Activated T-cell treated with anti-CD3 and anti-CD28 coated beads, Interleukin-2, amount 50 U/mL, for 72 hours (primary cell): ENCODE measurements at places on chromosomes 12 and 14. TPM values are rescaled to one million over a fixed set of nuclear protein-coding genes. Genes with fewer than 3 reads are reported as not detected.

The SLC2A14 gene
- total RNA-seq, result 0.14 TPM

The CLEC12A gene
- total RNA-seq, result 0.16 TPM

The CLEC4D gene
- total RNA-seq, result not detected

The MIP gene
- not detected for total RNA-seq

The PRDM4 gene
- 32.2 TPM for total RNA-seq

The IFNG-AS1 gene
- not detected for total RNA-seq

The ADAM20 gene
- 1.3 TPM for total RNA-seq

The P2RX4 gene
- total RNA-seq, result 29.7 TPM

The PHETA1 gene
- 1.0 TPM for total RNA-seq

The SLC39A5 gene
- total RNA-seq, result 1.1 TPM

The SERPINA10 gene
- total RNA-seq, result not detected

The P2RX2 gene
- total RNA-seq, result not detected

The RBP5 gene
- 0.26 TPM for total RNA-seq

The TAS2R7 gene
- total RNA-seq, result not detected

The STK38L gene
- 24.8 TPM for total RNA-seq

The TMEM63C gene
- 2.1 TPM for total RNA-seq

The SIX6 gene
- not detected for total RNA-seq

The C12orf50 gene
- total RNA-seq, result 0.36 TPM

The FGF23 gene
- total RNA-seq, result not detected

The ZFHX2 gene
- total RNA-seq, result 1.9 TPM

The VRTN gene
- total RNA-seq, result not detected

The ZNF26 gene
- 24.1 TPM for total RNA-seq

The SLC24A4 gene
- total RNA-seq, result not detected

The IFI27L2 gene
- 66.0 TPM for total RNA-seq

The OR6C1 gene
- total RNA-seq, result not detected

The LHX5 gene
- total RNA-seq, result 0.19 TPM

The CACNB3 gene
- total RNA-seq, result 15.1 TPM

The FAM186B gene
- total RNA-seq, result 0.82 TPM

The GALNT16 gene
- 0.05 TPM for total RNA-seq

The KCNK10 gene
- total RNA-seq, result 0.10 TPM

The TMEM233 gene
- total RNA-seq, result not detected

The XRCC3 gene
- 47.4 TPM for total RNA-seq

The GLIPR1L2 gene
- 0.50 TPM for total RNA-seq

The PRH2 gene
- not detected for total RNA-seq

The PYGL gene
- total RNA-seq, result 0.60 TPM
